ENCODE measurements at places on chromosomes 4 and X.

GRCh38 chr4:169106696-169107229, 96.7 kb upstream of the CBR4 start:
- no peak overlapping the region for H3K27ac ChIP-seq
- H3K4me1 ChIP-seq: no peaks in the 10 kb centered on the region
- no peak for ATAC-seq
- no peaks in the 10 kb centered on the region for H3K27me3 ChIP-seq

- H3K36me3 ChIP-seq: no peaks in the 10 kb centered on the region
- H3K4me1 ChIP-seq: no peaks in the 10 kb centered on the region
- no peak overlapping the region for H3K4me3 ChIP-seq
Measured at GRCh38 chr4:182653596-182653995, 263.6 kb downstream of the DCTD start.

DNA sequence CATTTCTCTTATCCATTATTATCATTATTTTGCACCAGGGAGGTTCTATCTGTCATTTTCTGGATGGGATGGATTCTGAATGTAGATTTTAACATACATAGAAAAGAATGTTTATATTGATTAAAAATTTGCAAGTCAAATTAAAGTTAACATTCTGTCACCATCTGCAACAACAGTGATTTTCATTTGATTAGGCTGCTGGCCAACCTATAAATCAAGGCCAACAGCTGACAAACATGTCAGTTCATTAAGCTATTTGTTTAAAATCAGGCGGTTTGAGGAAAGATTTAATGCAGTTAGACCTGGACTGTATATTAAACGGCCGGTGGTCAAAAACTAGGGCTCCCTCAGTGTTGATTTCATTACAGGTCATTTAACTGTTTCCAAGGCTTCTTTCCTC, 109.5 kb upstream of the CBR4 start:
- H3K27ac ChIP-seq: no peak overlapping the region
- no peaks in the 10 kb centered on the region for H3K4me1 ChIP-seq
- no peak overlapping the region for H3K4me3 ChIP-seq

- no peaks in the 10 kb centered on the region for H3K27me3 ChIP-seq
- H3K27ac ChIP-seq: no peak overlapping the region
- no peak overlapping the region for H3K4me3 ChIP-seq
- ATAC-seq: no peak
- H3K4me1 ChIP-seq: peaks cover 11% of the 10 kb centered on the region
Measured at GRCh38 chrX:74346088-74346487, 42.1 kb downstream of the ZCCHC13 start.

DNA sequence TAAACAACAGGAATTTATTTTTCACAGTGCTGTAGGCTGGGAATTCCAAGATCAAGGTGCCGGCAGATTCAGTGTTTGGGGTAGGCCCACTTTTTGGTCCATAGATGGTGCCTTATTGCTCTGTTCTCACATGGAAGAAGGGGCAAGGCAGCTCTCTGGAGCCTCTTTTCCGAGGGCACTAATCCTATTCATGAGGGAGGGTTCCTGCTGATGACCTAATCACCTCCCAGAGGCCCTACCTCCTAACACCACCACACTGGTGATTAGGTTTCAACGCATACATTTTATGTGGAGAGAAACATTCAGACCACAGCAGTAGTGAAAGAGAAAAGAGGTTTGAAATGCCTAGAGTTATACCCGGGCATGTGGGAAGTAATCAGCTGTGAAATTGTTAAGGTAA, 1.4 kb upstream of the POLA1 start:
- H3K36me3 ChIP-seq: no peaks in the 10 kb centered on the region
- H3K4me3 ChIP-seq: no peak overlapping the region
- no peaks in the 10 kb centered on the region for H3K27me3 ChIP-seq
- ATAC-seq: no peak
- H3K27ac ChIP-seq: no peak overlapping the region

DNA sequence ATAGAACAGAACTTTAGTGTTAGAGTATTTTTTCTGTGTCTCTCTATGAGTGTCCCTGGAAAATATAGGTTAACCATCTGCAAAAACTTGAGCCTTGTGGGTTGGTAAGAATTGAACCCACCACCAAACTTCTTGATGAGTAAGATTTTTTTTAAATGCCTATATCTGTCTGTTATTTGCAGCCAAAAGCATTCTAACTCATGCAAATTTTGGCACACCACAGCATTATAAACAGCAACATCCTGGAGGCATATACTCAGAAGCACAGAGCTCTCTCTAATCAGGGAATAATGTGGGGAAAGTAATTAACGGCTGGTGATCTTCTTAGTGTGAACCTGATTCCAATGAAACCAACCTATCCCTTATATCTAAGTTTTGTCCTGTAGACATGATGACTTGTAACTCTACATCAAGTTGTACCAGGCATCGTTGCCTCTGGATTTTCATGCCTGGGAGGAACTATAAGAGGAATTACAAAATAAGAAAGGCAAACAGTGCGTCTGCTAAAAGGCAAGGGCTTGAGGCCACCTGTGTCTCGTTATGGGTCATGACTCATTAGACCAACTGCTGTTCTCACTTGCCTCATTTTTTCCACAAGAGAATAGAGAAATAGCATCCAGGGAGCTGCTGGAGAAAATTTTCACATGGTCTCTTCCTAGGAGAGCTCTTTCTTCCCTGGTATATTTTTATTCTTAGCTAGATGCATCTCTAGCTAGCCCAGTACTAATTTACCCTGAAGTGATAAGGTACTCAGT, 202.4 kb downstream of the CHIC2 start:
- H3K36me3 ChIP-seq: no peaks in the 10 kb centered on the region
- no peak overlapping the region for H3K4me3 ChIP-seq

DNA sequence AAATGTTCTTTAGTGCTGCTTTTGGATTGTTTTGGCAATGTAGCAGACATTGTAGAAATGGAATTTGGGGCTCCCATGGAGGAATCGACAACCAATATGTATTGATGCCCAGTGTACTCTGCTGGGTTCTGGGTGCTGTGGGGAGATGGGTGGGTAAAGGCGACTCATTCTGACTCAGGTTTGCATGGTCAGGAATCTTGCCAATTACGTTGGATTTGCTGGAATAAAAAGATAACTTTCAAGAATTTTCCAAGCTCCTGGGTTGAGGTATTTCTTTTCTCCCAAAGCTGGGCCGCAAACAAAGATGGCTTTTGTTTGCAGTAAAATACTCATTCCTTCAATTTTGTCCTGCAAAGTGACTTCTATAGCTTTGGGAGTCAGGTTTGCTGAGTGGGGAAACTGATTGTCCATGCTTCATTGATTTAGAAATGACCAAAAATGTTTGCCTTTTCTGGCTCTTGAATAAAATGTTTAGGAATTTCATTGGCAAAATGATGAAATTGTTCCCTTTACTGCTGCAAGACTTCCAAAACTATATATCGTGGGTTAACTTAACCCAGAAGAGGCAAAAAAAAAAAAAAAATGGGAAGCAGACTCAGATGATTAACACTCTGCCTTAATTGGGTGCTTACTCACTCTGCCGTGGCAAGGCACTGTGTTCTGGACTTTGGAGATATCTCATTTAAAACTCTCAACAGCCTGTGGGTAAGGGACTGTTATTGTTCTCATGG, 57.0 kb downstream of the RTL9 start:
- H3K27me3 ChIP-seq: peaks cover 8% of the 10 kb centered on the region
- no peak overlapping the region for H3K4me3 ChIP-seq
- H3K36me3 ChIP-seq: no peaks in the 10 kb centered on the region
- no peak overlapping the region for H3K27ac ChIP-seq
- ATAC-seq: no peak

- H3K36me3 ChIP-seq: no peaks in the 10 kb centered on the region
- no peak overlapping the region for H3K27ac ChIP-seq
- no peaks in the 10 kb centered on the region for H3K4me1 ChIP-seq
- H3K4me3 ChIP-seq: no peak overlapping the region
- H3K27me3 ChIP-seq: no peaks in the 10 kb centered on the region
Measured at GRCh38 chrX:25288676-25289075, 272.9 kb upstream of the ARX start.

DNA sequence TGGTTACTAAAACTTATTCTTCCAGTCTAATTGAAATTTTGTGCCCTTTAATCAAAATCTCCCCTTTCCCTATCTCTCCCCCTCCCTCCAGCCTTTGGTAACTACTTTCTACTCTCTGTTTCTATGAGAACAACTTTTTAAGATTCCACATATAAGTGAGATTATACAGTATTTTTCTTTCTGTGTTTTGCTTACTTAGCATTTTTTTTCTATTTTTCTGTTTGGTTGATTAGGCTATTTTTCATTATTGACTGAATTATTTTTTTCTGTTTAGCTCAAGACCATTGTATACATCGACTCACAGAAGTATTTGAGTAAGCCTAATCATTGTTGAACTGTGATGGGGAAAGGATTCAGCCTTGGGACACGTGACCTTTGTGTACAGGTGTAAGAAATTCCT, 116.4 kb downstream of the PHEX start:
- no peak overlapping the region for H3K4me3 ChIP-seq
- H3K27me3 ChIP-seq: no peaks in the 10 kb centered on the region
- no peak for ATAC-seq
- no peaks in the 10 kb centered on the region for H3K4me1 ChIP-seq
- no peak overlapping the region for H3K27ac ChIP-seq

- no peak for ATAC-seq
- H3K27ac ChIP-seq: no peak overlapping the region
- no peaks in the 10 kb centered on the region for H3K27me3 ChIP-seq
- H3K4me3 ChIP-seq: no peak overlapping the region
- H3K36me3 ChIP-seq: no peaks in the 10 kb centered on the region
Measured at GRCh38 chrX:7985568-7985967, 58.4 kb upstream of the PNPLA4 start.

DNA sequence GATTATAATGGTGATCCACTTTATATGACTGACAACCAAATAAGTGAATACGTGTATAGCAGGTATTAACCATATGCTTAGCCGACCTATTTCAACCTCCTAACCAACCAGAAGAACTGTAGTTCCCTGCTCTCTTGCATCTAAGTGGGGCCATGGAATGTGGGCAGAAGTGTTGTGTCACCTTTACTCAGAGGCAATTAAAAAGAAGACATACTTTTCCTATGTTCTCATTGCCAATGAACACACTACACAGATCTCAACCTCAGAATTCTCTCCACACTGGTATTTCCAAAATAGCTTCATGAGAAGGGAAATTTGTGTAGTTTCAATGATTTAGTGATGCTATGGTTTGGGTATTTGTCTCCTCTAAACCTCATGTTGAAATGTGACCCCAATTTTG, 3.2 kb upstream of the NFKB1 start:
- ATAC-seq: no peak
- peaks cover 21% of the 10 kb centered on the region for H3K4me1 ChIP-seq
- H3K36me3 ChIP-seq: peaks cover 10% of the 10 kb centered on the region
- no peak overlapping the region for H3K4me3 ChIP-seq

DNA sequence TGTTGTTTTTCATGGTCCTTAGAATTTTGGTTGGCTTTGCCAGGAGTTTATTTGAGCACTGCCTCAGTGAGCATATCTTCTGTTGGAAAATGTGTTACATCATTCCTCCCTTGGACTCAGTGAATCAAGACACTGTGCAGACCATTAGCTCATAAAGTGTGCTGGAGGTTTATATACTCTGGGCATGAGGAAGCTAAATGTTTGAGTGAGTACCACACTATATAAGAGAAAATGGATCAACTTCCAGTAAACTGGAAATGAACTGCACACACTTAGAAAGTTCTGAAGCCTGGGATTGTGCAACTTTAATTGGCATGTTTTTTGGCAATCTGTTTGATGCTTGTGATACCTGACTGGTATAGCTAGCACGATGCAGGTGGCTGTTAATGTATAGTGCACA, 75.9 kb downstream of the LIMCH1 start:
- H3K27ac ChIP-seq: no peak overlapping the region
- no peaks in the 10 kb centered on the region for H3K4me1 ChIP-seq
- no peak overlapping the region for H3K4me3 ChIP-seq
- no peak for ATAC-seq
- H3K36me3 ChIP-seq: no peaks in the 10 kb centered on the region

- no peaks in the 10 kb centered on the region for H3K27me3 ChIP-seq
- no peak overlapping the region for H3K4me3 ChIP-seq
- ATAC-seq: peak; percentile 96
- peaks cover 51% of the 10 kb centered on the region for H3K4me1 ChIP-seq
Measured at GRCh38 chr4:98518559-98519267, 139.7 kb downstream of the TSPAN5 start.

- H3K36me3 ChIP-seq: no peaks in the 10 kb centered on the region
- no peak for ATAC-seq
- H3K4me3 ChIP-seq: no peak overlapping the region
Measured at GRCh38 chr4:123170843-123171242, 225.8 kb upstream of the SPRY1 start.

DNA sequence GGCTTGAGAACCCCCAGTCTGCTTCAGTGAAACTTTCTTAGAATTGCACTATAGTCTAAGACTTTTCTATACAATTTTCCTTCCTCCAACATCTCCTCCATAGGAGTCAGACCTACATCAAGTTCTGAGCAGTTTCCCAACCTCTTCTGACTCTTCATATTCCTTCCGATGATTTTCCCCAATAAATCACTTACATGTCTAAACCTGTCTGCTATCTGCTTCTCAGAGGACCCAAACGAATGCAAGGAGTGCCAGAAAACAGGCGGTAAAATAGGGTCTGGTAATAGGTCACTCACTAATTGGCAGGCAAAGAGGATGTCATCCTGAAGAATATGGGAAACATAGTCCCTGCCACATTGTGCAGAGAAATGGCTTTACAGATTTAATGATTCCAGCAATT, 153.9 kb downstream of the PCDH18 start:
- no peak overlapping the region for H3K4me3 ChIP-seq
- ATAC-seq: no peak
- H3K27ac ChIP-seq: no peak overlapping the region
- H3K4me1 ChIP-seq: no peaks in the 10 kb centered on the region

GRCh38 chrX:19846995-19847790, 40.2 kb downstream of the SH3KBP1 start:
- peak; percentile 73 for ATAC-seq
- no peaks in the 10 kb centered on the region for H3K27me3 ChIP-seq
- H3K27ac ChIP-seq: peak overlapping the region; percentile 83
- H3K4me1 ChIP-seq: peaks cover 26% of the 10 kb centered on the region
- no peaks in the 10 kb centered on the region for H3K36me3 ChIP-seq

DNA sequence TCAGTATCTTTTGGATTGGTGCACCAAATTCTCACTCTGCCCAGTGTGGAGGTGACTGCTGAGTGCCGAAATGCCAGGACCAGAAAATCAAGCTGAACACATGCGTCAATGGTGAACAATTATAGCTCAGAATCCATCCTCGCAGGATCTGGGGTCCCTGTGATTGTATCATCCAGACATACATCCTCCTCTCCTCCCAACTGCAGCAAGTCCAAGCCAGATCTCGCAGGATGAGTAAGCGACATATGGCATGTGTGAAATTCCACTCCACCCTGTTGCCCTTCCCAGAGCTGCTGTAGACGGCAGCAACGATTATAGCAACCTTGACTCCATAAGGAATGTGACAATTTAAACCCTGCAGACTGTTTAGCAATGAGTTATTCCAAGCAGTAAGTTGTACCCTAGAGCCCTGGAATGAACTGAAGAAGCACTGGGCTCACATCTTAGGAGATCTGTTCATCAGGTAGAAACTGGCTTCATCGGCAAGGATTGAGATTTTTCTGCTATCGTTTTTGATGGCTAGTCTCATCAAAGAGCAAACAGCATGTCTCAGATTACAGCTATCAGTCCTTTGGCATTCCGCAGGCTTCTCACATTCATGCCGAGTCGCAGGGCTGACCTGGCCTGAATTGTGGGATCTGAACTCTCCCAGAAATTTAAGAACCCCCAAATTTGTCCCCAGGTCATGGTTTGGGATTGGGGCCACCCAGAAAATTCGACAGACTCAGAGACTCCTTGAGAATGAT, 35.5 kb upstream of the SORBS2 start:
- H3K27me3 ChIP-seq: no peaks in the 10 kb centered on the region
- H3K4me3 ChIP-seq: no peak overlapping the region
- H3K36me3 ChIP-seq: no peaks in the 10 kb centered on the region
- no peak for ATAC-seq
- H3K4me1 ChIP-seq: no peaks in the 10 kb centered on the region
- H3K27ac ChIP-seq: no peak overlapping the region

- no peak overlapping the region for H3K27ac ChIP-seq
- no peaks in the 10 kb centered on the region for H3K27me3 ChIP-seq
- ATAC-seq: no peak
- H3K4me3 ChIP-seq: no peak overlapping the region
Measured at GRCh38 chrX:132965461-132965860, 7.0 kb upstream of the HS6ST2 start.
